ENCODE measurements at places on chromosomes 4 and X.

DNA sequence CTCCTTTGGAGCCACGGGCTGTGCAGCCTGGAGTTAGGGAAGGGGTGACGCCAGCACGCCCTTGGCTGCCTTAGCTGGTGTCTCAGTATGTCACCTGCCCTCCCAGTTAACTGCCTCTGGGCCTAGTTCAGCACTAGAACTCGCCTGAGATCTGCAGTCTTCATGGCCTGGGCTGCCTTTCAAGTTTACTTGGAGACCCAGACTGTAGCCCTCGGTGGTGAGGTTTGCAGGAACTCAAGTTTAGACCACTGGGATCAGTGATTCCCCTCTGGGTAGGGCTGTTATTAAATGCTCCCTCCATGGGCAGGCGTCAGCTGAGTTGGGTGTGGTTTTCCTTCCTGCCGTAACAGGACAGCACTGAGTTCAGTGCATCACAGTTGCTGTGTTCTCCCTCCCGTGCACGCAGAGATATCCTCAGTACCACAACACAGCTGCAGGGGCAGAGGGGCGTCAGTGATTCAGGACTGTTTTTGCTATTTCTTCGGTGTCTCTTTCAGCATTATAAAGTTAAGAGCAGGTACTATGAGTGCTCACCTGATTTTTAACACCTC is 30.5 kb downstream of the PLAC8 start:
- DNase-seq = no peak

GRCh38 chrX:20664774-20665173 is 398.1 kb upstream of the RPS6KA3 start:
- DNase-seq = no peak

DNA sequence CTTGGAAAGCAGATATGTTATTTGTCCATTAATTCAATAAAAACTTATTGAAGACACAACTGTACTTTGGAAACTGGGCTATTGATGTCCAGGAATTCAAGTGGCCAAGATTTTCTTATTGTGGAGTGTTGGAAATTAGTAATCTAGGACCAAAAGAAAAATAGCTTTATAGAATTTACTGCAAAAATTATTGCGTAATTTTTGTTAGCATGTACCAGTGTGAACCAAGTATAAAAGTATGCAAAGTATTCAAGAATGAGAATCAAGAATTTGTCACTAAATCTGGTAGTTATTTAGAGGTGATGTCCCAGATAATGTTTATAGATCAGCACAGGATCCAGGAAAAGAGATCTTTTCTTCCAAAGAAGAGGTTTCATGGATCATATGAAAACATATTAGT is 468.9 kb upstream of the CTSO start:
- no peak for DNase-seq

GRCh38 chr4:7252510-7253340 is 60.4 kb downstream of the SORCS2 start:
- DNase-seq = no peak

DNA sequence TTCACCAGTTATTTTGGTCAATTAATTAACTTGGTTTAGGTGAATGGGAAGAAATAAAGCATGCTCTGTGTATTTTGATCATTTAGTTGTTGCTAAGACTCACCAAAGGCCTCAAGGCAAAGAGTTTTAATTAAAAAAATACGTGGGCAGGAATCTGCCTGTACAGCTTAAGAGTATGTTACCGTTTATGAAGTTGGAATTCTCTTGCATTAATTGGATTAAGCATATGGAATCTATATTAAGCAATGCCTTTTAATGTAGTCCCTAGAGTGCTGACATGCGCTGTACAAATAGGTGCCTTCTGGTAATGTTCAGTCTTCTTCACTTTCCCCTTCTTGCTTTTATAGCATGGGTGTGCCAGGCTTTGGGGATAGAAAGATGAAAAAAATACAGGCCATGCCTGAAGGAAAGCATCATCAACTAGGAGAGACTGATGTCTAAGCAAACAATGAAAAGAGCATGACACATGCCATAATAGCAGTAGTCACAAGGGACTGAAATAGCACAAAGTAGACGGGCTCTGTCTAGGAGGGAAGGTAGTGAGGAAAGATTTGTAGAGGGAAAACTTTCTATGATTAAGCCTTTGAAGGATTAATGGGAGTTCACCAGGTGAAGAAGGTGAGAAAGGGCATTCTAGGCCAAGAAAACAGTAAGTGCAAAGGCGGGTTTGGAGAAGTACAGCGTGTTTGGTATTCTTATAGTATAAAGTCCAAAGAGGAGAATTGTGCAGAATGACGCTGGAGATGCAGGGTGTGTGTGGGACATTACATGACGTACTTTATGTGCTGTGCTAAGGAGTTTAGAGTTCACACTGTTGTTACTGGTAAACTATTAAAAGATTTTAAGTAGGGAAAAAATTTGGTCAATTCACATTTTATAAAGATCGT is 226.1 kb upstream of the ANXA3 start:
- no peak for DNase-seq

DNA sequence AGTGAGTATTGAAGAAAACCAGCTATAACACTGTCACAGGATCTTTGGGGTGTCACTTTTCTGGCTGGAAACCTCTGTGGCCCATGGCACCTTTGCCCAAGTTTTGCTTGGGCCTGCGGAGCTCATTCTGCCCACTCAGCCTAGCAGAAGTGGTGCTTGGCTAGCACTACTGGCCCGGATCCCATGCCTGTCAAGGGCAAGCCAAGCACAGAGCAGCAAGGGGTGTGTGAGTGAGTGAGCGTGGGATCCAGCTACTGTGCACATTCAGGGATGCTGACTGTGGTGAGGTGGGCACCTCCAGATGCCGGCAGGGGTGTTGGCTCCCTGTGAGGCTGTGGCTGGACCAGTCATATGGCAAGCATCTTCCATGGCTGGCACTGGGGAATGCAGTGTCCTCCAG is 55.4 kb upstream of the RASGEF1B start:
- no peak for DNase-seq

DNA sequence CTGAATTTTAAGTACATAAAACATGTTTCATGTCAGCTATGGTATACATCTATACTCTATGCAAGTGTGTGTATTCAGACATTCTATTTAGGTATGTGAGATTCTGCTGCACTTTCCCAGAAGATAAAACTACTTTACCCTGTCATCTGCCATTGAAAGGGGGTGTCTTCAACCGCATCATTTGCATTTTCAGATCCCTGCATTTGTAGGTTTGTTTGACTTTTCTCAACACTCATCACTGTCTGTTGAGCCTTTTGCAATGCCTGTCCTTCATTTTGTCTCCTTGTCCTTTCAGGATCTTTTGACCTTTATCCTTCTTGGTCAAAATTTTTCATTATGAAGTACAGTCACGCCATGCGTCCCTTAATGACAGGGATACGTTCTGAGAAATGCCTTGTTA is 103.5 kb downstream of the TMA16 start:
- DNase-seq = no peak

DNA sequence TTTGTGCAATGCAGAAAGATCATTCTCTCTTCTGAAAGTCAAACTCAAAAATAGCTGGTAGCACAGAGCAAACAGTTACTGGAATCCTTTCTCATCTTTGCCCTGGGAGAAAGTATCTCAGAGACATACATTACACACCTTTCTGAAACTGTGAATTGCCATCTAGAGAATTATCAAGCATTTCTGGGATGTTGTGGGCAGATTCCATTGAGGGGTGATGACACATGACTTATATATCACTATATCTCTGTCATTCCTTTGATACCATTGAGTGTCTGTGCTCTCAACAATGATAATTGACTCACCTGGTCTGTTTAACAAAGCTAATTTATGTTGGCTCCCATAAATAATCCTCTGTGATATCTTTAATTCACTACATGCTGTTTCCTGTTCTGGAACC is 13.0 kb downstream of the SLIT2 start:
- no peak for DNase-seq

GRCh38 chrX:71823391-71824057 is 60.4 kb downstream of the CXorf49B start:
- DNase-seq = no peak

GRCh38 chrX:20144491-20144890 is 2.9 kb upstream of the EIF1AX start:
- DNase-seq = no peak

DNA sequence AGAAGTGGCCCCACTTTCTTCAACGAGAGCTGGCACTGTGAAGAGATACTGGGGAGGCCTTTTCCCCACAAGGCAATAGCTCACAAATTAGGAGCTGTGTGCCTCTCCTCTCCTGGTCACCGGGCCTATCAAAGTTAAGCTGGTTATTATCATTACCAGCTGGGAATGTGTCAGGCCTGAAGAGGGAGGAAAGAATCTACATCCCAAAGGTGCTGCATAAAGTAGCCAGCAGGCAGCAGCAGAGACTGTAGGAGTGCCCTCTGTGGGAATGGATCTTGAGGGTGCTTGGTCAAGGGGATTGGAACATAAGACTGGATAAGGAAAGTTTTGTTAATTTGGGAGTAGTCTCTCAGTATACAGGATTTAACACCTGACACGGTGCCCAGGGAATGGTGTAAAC is 9.1 kb upstream of the TMPRSS11D start:
- DNase-seq = no peak

- DNase-seq = no peak
Observed at GRCh38 chrX:153520287-153520917, 3.0 kb downstream of the ATP2B3 start.

DNA sequence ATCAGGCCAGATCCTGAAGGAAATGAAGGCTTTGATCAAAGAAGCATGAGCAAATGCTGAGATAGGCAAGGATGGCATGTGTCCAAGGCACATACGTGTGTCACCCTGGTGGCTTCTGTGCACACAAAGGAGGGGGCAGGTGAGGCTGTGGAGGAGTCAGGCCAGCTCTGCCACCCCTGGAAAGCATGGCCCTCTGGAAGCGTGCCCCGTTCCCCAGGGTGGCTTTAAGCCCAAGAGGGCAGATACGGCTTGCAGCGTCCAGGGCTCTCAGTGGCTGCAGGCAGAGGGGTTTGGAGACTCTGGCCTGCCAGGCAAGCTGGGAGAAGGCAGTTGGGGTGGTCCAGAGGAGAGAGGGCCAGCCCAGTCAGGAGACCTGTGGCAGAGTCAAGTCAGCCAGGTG is 25.6 kb downstream of the PNMA6E start:
- no peak for DNase-seq

- DNase-seq = no peak
Observed at GRCh38 chrX:123917069-123917468, 44.4 kb upstream of the STAG2 start.

DNA sequence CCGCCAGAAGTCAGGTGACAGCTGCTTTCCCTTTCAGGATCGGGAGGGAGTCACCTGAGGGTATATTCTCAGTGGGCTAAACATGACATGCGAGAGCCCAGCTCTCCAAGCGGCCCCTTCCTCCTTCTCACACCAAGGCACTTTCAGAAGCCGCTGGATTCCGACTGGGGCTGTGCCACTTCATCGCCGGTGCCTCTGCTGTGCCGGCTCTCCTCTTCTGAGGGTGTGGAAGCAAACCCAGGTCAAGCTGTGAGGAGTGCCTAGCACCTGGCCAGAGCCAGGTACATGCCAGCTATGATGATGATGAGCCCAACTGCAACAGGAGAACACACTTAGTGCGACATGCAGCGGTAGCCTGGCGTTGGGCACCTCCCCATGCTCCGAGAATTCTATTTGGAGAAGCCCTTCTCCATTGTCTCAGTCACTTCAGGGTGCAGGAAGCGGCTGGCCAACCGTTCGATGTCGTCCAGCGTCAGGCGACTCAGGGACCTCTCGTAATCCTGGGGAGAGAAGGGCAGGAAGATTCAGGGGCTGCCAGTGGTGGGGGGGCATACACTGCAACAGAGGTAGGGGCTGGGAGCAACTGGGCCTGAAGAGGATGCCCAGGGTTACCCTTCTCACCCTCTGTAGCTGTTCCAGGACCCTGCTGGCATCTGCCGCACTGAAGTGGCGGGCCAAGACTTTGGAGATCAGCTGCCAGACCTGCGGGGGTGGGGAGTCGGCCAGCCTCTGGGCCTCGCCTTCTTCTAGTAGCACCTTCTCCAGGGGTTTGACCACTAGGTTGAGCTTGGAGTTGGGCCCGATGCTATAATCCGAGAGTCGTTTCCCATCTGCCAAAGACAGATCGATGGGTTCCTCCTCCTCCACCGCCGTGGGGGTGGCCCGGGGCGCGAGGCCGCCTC is 1.0 kb downstream of the UBL4A start:
- DNase-seq = no peak

Data from H1 (cell line).